BJ (cell line): ENCODE measurements at places on chromosomes 5 and 9.

DNA sequence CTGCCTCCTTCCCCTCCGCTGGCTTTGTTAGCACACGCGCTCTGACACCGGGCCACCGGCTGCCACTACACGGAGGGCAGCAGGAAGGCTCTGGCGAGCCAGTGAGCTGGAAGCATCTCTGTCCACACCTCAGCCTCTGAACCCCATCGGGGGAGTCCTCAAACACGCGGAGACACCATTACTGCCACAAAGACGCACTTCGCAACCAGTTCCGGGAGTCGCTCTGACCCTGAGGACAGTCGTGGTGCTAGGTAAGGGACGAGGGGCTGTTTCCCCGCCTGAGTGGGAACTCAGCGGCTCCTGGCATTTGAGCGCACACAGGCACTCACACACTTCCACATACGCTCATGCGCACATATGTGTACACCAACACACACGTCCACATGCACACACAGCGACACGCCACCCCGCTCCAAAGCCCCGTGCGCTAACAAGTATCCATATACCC, 160.0 kb downstream of the C9orf152 start:
- DNase-seq = no peak

GRCh38 chr9:135103931-135104639, 16.6 kb downstream of the OLFM1 start:
- DNase-seq = no peak

DNA sequence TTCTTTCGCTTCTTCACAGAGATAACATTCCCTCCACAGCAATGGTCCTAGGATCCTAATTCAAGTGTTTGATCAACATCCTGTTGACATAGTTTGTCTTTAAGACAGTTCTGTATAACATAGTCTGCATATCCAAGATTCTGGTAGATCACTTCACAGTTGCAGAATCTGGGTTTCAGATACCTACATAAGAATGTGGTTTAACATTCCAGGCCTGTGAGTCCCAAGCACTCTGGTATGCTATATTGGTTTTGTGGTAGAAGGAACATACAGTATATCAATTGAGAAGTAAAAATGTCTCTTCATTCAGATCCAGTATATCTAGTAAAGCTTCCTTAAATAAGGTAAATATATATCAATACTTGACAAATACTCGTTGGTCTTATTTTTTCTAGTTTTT, 914.2 kb upstream of the CDH6 start:
- DNase-seq = no peak

DNA sequence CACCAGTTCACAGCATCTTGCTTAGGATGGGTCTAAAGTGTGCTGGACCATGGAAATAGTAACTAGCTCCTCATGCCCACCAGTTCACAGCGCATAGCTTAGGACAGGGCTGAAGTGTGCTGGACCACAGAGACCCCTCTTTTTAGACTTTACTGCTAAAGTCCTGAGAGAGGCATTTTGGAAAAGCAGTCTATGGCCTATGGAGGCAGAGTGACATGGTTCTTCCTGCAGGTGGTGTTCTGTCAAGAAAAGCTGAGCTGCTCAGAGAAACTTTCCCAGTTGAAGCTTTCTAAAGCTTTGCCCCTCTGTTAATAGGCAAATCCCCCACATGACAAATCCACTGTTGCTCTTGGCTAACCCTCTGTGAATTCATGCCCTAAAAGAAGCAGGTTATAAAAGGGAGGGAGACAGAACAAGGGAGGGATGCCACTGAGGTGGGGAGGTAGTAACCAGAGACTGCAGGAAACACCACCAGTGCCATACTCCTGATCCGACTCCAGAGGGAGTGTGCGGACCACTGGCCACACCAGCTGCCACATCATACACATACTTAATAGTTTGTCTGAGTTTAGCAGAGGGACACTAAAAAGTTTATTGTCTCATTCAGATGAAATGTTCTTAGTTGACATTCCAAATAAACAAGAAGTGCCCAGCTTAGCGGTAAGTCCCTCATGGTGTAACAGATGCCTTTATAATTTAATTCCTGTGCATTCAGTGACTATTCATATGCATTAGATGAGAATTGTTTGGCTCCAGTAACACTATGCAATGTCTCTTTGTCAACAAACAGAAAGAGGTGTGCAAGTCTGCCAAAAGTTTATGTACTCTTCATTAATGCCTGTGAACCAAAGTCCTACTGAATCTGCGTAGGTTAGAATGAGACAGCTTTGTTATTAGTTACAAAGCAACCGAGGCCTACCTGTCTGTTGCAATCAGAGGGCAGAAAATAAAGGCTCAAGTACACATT, 236.2 kb upstream of the NFIL3 start:
- no peak for DNase-seq

GRCh38 chr5:177132136-177133095, 1.2 kb upstream of the NSD1 start:
- no peak for DNase-seq

GRCh38 chr5:68385936-68386335, 170.4 kb downstream of the PIK3R1 start:
- DNase-seq = no peak

- no peak for DNase-seq
Observed at GRCh38 chr9:96137671-96138429, 164.1 kb downstream of the HSD17B3 start.

DNA sequence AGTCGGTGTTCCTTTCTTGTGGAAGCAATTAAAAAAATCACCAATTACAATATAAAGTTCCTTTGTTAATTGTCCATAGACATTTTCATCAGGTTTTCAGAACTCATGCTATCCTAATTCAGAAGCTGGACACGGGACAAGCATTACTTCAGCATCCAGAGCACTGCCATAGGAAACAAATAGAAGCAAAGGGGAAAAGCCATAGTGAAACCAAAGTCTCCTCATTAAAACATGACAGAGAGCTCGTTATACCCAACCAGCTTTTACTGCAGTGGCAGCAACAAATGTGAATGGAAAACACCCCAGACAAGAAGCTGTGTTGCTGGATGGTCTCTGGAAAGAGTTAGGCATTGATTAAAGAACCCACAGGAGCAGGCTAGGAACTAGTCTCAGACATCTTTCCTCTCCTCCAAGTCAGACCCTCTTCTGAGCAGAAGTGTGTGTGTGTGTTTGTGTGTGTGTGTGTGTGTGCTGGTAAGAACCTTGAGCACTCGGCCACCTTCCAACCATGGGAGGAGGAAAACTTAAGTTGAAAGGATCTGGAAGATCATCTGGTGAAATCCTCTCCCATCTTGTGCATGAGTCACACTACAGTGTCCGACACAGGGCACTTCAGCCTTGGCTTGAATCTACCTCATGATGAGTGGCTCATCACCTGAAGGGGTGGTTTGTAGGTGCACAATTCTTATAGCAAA, 162.6 kb upstream of the ADAMTS16 start:
- DNase-seq = no peak

DNA sequence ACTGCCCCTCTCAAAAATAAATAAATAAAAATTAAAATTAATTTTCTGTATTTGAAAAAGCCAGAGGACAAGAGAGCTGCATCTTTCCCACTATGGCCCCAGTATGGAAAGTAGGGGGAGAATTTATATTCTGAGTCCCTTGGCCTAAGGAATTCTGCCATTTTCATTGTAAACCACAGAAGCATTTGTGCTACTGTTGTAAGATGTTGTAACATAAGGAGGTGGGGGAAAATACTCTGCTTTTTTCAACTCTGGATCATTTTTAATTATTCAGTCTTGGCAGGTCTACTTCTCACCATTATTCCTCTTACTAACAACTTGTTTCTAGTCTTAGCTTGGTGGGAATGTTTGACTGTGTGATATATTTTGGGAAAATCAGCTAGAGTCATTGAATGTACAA, 52.3 kb upstream of the APC start:
- no peak for DNase-seq

DNA sequence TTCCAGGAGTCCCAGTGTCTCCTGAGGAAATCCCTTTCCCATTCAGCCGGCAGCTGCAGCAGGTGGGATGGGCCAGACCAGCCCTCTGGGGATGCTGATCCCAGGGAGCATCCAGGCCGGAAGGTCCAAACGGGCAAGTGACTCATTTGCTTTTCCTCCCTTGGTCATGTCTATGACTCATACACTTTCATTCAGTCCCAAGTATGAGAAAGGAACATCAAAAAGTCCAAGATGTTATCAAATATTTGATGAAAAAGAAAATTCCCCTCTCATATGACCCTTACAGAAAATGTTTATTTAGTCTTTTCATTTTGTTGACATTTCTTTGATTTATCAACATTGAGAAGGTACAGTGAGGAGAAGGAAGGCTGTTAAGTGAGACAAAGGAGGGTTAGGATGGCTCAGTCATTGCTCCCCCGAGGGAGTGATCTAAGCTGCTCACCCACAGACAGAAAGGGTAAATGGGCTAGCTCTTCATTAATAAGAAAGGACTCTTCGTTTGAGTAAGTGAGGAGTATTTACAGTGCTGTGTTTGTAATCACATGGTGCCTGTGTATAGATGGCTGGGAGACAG, 117.6 kb upstream of the ANKRD55 start:
- DNase-seq = peak; percentile 74

DNA sequence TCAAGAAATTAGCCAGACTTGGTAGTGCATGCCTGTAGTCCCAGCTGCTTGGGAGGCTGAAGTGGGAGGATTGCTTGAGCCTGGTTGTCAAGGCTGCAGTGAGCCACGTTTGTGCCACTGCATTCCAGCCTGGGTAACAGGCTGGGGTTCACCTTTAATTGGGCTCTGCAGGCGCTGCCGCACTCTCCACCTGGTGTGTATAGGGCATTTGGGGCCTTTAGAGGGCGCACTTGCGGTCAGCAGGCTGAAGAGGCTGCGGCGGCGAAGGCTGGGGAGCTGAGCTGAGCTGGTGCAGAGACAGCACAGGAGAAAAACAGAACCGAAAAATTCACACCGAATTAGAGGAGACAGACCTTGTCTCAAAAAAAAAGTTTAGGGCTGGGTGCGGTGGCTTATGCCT, 31.2 kb downstream of the CDK7 start:
- no peak for DNase-seq

DNA sequence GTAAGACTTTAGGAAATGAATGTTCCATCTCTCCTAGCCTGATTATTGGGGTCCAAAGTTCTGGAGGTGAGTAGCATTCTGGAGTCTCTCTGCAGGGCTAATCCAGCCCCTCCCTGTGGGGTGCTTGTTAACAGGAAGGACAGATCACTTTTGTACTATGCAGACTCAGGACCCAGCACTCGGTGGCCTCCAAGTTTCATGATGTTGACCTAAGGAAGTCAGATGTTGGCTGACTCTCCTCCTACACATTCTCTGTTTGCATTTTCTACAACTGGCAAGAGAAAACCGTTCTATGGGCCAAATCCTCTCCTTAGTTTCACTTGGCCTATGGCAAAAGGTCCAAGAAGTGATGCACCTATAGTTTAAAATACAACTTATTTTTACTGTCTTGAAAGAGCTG, 5.5 kb upstream of the PDE8B start:
- no peak for DNase-seq

DNA sequence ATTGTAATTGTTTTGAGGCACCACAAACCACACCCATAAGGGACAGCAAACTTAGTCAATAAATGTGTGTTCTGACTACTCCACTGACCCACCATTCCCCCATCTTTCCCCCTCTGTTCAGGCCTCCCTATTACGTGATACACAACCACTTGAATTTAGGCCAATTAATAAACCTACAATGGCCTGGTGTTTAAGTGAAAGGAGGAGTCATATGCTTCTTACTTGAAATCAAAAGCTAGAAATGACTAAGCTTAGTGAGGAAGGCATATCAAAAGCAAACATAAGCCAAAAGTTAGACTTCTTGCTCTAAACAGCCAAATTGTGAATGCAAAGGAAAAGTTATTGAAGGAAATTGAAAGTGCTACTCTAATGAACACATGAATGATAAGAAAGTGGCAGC, 14.6 kb downstream of the ZBTB43 start:
- no peak for DNase-seq

DNA sequence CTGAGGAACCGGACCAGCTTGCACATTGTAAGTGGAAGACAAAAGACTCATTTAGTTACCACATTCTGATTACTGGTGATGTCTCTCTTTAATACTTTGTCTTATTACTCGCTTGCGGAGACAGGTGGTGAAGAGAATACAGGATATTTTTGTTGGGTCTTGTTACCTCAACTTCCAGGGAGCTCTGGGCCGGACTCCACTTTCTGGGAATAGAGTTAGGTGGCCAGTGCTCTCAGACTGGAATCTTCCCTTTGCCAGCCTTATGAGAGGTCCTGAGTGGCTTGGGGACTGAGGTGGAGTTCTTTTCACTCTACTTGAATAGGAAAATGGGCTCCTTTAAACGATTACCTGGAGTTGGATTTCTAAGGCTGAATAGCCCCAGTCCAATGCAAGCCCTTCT, 33.3 kb upstream of the SPRY4 start:
- no peak for DNase-seq

GRCh38 chr5:91937121-91937520, 554.0 kb upstream of the ARRDC3 start:
- no peak for DNase-seq

DNA sequence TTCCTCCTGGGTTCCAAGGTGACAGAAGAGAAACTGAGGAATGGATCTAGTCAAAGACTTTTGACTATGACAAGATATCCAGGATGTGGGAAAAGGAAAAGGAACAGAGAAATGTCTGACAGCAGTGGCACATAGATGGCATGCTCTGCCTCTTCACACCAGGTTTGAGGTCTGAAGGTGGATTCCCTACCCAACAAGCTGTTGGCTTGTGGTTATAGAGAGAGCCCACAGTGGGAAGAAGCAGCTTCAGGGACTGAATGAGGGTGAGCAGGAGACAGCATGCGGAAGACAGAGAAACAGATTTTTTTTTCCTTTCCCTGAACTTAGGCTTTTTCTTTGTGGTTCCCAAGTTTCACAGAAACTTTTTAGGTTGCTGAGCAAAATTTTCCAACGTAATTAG, 20.6 kb downstream of the IFNW1 start:
- no peak for DNase-seq

DNA sequence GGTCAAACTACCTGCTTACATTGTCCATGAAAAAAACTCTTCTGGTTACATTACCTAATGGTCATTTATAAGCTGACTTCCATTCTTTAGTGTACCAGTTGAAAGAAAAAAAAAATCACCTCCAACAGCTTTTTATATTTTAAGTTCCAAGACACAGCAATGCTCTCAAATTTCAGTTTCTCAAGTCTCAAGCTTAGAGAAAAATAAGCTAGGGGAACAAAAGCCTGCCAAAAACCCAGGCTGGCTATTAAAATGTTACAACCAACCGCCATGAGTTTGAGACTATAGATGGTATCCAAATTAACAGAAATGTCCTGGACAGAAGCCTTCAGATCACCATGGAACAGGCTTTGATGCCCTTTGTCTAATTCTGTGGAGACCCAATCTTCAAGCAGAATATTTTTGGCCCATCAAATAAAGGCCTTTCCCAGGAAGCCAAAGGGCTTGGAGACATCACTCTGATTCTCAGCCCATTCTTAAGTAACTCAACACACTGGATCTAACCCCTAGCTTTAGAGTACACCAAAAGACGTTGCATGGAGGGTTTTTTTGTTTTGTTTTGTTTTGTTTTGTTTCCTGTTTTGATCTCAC, 343.7 kb downstream of the GLIS3 start:
- no peak for DNase-seq

- DNase-seq = peak; percentile 96
Observed at GRCh38 chr5:65198456-65199120, 283.1 kb downstream of the ADAMTS6 start.

DNA sequence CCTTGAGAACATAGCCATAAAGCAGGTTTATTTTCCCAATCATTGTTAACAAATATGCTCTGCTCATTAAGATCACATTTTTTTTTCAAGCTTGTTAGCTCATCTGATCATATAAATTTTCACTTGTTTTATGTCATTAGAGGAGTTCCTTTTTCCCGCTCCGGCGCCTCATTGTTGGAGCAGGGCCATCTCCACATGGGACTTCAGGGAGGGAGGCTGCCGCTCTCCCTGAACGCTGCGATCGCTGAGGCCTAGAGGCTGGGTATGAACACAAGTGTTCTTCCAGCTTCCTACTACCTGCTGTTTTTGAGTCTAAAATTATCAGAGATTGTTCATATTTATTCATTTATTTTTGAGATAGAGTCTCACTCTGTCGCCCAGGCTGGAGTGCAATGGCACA, 246.9 kb downstream of the MPDZ start:
- no peak for DNase-seq
